ENCODE measurements at places on chromosomes 7 and 10. TPM values are rescaled to one million over a fixed set of nuclear protein-coding genes. Genes with fewer than 3 reads are reported as not detected.

Gene CFAP70
- 0.28 TPM for total RNA-seq

Gene USP54
- 5.8 TPM for total RNA-seq

Gene FBXO24
- total RNA-seq: 0.74 TPM

Gene PDLIM1
- 46.5 TPM for total RNA-seq

DNA sequence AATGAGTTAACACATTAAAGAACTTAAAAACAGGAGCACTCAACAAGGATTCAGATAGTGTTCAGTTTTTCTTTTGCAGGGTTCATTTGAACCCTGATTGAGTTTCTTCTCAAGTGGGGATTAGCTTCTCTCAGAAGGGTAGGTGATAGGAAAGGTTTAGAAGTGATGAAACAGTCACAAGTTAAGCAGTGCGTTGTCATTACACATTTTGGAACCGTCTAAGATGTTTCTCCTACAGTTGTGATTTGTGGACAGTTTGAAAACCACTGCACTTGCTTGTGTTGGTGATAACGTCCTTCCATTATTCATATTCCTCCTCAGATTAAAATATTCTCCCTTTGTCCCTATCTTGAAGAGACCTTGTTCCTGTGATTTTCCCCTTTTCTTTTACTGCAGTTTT, 2.7 kb downstream of the STMP1 start:
- no peak for DNase-seq

DNA sequence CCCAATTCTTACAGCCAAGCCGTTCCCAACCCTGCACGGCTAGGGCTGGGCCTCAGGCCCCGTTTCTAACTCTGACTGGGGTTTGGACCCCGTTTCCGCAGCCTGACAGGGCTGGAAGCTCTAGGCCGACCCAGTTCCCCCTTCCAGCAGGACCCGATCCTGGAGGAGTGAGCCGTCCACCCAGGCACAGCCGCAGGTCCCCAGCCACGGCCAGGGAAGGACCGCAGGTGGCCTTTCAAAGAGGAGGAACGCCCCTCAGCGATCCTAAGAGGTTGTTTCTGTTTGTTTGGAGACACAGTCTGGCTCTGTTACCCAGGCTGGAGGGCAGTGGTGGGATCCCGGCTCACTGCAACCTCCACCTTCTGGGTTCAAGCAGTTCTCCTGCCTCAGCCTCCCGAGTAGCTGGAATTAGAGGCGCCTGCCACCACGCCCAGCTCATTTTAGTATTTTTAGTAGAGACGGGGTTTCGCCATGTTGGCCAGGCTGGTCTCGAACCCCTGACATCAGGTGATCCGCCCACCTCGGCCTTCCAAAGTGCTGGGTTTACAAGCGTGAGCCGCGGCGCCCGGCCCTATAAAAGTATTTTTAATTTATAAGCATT, 778 bp upstream of the GET4 start:
- DNase-seq: no peak

- no peak for DNase-seq
Observed at GRCh38 chr7:108308276-108308675, 148.0 kb downstream of the NRCAM start.

GRCh38 chr10:110865809-110866482, 5.8 kb upstream of the PDCD4 start:
- DNase-seq: no peak

DNA sequence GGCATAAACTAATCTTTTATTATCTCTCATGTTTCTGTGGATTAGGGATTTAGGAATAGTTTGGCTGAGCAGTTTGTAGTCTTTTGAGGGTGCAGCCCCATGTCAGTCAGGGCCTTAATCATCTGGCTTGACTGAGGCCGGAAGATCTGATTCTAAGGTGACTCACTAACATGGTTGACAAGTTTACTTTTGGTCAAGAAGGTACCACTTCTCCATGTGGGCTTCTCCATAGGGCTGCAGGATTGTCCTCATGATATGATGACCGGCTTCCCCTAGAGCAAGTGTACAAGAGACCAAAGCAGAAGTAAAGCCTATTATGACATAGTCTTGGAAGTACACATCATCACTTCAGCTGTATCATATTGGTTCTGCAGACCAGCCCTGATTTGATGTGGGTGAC, 45.9 kb upstream of the OIT3 start:
- DNase-seq: no peak

GRCh38 chr10:385571-386300, 250.5 kb downstream of the ZMYND11 start:
- DNase-seq: no peak

DNA sequence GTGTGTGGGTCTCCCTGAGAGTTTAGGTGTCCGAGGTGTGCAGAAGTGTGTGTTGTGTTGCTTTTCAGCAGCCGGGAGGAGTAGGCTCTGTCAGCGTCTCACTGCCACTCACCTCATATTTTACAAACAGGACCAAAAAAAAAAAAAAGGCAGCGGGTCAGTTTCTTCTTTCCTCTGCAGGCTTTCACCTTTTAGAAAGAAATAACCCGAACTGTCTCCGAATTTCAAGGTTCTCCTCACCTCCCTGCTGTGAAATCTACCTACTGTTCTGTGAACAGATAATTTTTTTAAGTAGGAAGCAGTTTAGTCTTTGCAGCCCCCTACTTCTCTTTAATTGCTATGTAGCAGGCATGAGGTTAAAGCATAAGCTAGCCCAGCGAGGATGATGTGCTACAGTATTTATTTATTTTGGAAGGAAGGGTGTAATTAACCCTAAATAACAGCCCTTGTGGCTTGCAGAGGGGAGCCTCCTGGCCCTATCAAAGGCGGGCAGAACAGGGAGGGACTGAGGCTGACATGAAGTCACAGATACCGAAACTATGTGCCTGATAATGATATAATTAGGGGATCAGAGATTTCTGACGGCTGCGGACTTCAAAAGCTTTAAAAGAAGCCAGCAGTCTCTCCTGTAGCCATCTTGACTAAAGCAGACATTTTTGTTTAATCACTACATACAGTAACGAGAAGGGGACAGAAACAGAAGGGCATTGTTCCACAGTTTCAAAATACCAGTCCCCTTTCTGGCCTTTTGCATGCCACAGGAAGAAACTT, 1.6 kb downstream of the BAMBI start:
- DNase-seq: no peak

- DNase-seq: no peak
Observed at GRCh38 chr7:47331179-47331565, 250.7 kb downstream of the TNS3 start.

GRCh38 chr10:42753507-42754154, 29.0 kb upstream of the BMS1 start:
- peak; percentile 20 for DNase-seq

- DNase-seq: peak; percentile 66
Observed at GRCh38 chr7:131107337-131108211, 220.1 kb upstream of the MKLN1 start.

GRCh38 chr7:77561352-77561751, 24.3 kb downstream of the PTPN12 start:
- no peak for DNase-seq

GRCh38 chr10:10792681-10793080, 225.0 kb upstream of the CELF2 start:
- DNase-seq: peak; percentile 91

DNA sequence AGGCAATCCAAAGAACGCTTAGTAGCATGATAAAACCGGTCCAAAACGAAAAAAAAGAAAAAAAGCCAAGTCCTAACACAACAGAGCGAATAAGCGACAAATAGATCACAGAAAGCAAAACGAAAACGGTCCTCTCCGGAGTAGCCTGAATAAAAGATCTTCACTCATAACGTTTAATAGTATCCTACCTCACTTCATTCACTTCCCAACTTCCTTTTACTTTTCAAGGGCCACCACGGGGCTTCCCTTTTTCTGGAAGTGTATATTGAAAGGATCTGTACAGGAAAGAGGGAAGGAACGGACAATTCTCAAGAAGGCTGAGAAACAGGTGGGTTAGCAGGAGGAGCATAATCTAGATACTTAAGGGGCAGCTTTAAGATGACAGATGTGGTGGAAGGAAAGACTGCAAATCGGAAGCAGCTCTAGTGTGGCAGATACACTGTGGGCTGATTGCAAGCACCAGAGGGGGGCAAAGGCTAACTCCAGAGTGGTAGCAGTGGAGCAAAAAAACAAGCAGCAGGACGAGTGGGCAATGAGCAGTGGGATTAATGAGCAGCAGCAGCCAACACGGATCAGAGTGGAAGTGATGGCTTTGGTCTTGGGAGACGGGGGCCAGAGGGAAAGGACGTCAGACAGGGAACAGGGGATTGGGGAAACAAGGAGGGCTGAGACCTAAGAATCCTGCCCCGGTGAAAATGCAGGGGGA, 866 bp downstream of the CNOT4 start:
- no peak for DNase-seq

DNA sequence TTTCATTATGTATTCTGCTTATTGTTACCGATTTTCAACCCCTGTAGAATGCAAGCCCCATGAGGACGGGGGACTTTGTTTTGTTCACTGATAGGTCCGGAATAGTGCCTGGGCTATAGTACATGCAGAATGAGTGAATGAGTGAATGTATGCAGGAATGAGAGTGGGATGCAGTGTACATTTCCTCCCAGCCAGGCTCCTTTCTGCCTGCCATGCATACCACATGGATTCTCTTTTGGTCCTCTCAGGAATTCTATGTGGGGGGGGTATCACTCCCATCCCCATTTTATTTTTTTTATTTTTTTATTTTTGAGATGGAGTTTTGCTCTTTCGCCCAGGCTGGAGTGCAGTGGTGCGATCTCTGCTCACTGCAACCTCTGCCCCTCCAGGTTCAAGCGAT, 16.7 kb downstream of the TRIM56 start:
- DNase-seq: no peak

DNA sequence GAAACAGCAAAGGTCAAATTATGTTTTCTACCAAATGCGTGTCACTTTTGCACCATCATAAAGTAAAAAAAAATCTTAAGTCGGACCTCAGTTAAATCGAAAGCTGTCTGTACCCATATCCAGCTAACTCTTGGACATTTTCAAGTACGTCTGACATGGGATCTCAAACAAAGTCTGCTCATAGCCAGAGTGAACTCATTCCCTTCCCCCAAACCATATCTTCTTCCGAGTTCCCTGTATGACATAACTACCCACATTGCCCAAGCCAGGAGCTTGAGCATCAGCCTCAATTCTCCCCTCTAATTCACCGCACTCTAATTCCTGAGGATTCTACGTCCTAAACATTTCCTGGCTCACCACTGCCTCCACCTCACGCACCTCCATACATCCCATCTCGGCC, 44.8 kb upstream of the TARP start:
- DNase-seq: no peak

DNA sequence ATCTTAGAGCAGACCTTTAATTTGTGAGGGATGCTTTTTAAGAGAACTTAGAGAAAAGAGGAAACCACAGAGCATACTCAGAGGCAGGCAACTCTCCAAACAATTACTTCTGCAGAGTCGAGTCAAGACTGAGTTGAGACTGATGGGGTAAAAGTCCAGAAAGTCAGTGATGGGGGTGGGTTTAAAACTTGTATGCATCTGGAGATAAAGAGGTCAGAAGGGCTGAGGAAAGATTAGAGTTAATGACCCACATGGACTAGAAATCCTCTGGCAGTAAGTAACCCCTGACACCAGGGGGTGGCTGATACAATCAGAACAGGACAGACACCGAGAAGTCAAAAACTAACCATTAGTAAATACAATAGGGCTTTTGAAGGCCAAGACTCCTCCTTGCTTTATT, 42.4 kb upstream of the SEPTIN7 start:
- DNase-seq: no peak

DNA sequence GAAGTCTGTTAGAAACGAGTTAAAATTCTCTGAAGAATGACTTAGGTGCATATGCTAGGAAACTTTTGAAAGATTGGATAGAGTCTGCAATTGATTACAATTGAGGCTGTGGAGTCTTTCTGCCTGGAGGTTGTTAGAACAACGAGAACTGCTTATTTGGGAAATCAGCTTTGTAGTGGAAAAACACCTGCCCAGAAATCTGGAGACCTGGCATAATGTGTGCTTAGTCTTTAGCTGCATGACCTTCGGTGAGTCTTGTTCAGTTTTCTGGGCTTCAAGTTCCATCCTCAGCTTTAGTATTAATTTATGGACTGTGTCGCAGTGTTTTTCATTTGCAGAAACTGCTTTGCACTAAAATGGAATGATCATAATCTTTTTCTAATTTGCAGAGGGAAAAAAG, 31.7 kb downstream of the CCNY start:
- no peak for DNase-seq

DNA sequence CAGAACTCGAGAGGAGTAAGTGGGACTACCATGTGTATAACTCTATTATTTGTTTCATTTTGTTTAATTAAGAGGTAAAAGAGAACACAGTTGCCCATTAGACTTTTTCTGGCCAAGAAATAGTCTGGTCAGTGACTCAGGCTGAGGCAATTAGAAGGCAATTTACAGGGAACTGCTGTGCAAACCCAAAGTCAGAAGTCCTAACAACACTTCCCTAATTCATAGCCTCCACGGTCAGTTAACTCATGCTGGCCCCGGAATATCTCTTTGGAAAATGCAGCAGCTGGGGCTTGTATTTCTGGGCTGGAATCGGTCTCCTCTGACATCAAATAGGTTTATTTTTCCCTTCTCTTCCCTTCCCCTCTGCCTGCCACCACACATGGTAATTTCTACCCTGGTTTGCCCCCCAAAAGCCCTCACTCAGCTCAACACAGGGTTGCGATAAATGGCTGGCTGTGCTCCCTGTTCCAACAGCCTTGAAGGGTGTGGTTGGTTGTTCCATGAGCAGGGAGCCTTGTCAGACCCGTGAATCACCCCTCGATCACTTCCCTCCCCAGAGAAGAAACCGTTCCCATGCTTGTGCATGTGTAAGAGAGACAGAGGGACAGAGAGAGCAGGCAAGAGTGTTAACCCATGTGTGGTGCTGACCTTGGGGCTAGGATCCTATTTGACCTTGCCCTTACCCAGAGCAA, 5.3 kb downstream of the SH3PXD2A start:
- peak; percentile 37 for DNase-seq

DNA sequence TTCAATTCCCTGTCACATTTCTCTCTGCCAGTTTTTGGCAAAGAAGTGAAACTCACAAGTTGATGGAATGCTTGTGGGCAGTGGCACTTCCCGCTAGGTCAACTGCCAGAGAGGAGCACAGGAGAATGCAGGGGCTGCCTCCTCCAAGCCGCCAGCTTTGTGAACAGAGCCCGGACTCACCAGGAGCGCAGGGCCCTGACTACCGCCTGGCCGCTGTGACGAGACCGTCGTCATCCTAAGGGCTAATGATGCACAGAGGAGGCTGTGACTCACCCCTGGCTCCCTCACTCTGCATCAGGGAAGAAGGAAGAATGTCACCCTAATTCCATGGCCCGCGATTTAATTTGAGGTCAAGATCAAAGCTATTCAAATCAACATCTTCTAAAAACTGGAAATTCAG, 123.9 kb downstream of the TAX1BP1 start:
- DNase-seq: no peak
